Neural crest cell (in vitro differentiated cells): ENCODE measurements at places on chromosomes 4 and X. TPM values are rescaled to one million over a fixed set of nuclear protein-coding genes. Genes with fewer than 3 reads are reported as not detected.
A peak's percentile ranks its signal among the peaks of the same experiment; 100 is the strongest.

- no peak for DNase-seq
Measured at GRCh38 chr4:41124916-41125548, 89.3 kb downstream of the APBB2 start.

DNA sequence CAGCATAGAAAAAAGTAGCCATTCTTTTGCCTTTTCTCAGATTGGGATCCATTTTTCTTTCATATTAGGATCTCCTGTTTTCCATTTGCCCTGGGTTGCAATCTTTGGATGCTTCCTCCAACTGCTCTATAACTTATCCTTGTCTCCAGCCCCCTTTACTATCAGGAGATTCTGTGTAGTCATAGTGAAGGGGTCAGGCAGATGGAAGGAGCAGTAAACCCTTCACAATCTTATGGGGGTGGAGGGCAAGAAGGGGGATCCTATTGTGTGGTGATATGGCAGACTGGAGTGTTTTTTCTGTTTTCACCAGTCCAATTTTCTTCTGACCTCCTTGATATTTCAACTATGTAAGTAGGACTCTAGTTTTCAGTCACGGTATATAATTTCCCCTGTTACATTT lies 1.7 kb upstream of the SMIM9 start:
- no peak for DNase-seq

DNA sequence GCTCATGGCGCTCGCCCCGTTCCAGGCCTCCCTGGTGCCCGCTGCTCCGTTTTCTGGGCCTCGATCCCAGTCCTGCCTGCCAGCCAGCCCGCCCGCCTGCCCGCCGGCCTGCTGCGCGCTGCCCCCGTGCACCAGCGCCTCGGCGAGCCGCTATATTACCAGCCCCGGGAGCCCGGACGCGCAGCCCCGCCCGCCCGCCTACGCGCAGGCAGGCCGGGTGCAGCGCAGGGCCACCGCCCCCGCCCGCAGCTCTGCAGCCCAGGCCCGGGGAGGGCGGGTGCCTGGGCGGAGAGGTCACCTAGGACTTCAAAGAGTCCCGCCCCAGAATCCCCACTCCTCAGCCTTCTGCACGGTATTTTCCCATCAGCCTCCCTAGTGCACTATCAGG lies at the start of gene MAOB:
TSS of gene MAOB (minus strand) at position 157 of the 388 bp plus-strand sequence. CDS start at position 6, 151 bp downstream.
- DNase-seq: peak; percentile 8

GRCh38 chr4:79241846-79242245 lies 84.0 kb downstream of the NAA11 start:
- no peak for DNase-seq

BOD1L1 gene
- total RNA-seq: 27.9 and 31.9 TPM in 2 replicates

GRCh38 chr4:64340218-64341110 lies 68.8 kb downstream of the TECRL start:
- DNase-seq: no peak

- DNase-seq: no peak
Measured at GRCh38 chr4:122762966-122763716, 30.6 kb downstream of the BBS12 start.

DNA sequence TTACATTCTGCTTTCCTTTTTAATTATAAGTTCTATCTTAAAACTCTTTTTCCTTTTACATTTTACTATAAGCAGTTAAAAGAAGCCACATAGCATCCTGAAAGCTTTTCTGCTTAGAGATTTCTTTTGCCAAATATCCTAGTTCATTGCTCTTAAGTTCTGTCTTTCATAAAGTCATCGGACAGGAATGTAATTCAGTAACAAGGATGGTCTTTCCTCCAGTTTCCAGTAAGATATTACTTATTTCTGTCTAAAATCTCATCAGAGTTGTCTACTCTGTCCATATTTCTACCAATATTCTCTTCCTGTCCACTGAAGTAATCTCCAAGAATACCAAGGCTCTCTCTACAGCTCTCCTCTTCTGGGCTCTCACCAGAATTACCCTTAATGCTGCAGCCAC lies 37.5 kb upstream of the ADH1C start:
- no peak for DNase-seq

DNA sequence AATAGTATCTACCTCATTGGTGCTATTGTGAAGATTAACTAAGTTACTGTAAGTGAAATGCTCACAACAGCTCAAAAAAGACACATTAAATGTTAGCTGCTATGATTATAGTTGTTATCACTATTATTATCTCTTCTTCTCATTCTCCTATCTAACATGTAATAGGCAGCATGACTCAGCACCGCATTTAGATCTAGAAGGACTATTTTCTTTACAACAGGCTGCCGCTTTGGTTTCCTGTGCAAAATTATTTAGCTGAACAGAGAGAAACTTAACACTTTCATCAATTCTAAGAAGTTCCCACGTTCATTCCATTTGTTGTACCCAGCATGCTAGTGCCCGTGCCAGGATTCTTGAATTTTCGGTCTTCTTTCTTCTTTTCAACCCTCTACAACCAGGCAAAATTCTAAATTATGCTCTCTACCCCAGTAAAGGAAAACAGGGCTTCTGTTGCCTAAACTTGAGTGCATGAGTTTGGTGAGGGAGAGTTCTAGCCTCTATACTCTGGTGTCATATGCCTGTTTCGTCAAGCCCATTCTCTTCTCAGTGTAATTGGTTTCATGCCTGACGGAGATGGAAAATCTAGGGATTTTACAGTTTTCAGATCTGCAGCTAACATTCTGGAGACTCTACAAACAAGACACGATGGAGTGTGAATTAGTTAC lies 378.9 kb downstream of the PPP1R2C start:
- DNase-seq: no peak
